BE2C (cell line): ENCODE measurements at places on chromosomes 6 and 20.

- DNase-seq = no peak
These were observed 988 bp downstream of the TIAM2 start for GRCh38 chr6:154996016-154996590.

DNA sequence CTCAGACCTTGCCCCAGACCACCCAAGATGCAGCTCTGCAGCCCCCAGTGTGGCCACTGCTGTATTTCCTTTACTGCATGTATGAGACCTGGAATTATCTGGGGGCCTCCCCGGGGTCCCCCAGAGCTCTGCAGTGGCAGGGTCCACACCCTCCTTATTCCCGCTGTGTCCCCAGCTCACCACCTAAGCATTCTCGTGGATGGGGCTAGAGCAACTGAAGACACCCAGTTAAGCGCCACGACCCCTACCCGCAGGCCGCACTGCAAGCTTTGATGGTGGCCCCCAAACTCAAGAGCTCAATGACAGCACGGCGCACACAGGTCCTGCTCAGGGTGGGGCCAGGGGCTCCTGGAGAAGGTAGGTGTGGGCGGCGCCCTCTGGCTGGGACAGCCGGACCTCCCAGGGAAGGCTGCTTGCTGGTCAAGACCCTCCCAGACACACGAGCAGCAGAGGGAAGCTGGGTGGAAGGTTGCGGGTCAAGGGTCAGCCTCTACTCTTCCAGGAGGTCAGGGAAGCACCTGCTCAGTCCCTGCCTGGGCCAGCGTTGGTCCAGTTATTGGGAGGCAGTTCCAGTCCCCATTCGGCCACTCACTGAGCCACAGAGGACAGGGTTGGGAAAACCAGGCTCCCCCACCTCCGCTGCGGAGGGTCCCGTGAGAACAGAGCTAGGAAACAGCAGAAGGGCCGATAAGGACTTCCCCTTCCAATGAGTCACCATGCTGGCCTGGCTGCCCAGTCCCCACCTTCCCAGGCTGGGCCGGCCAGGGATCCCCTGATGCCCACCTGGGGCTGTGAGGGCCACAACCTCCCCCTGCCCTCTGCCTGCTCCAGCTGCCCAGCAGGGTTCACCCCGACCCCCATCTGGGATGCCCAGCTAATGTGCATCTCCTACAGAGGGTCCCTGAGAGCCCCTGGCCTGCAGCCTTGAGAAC lies 2.9 kb downstream of the LAMA5 start:
- DNase-seq = peak; percentile 51

- DNase-seq = peak; percentile 76
These were observed 37.7 kb downstream of the KCNQ2 start for GRCh38 chr20:63434599-63435378.

GRCh38 chr20:10324198-10324847 lies 105.7 kb downstream of the SNAP25 start:
- DNase-seq = no peak

DNA sequence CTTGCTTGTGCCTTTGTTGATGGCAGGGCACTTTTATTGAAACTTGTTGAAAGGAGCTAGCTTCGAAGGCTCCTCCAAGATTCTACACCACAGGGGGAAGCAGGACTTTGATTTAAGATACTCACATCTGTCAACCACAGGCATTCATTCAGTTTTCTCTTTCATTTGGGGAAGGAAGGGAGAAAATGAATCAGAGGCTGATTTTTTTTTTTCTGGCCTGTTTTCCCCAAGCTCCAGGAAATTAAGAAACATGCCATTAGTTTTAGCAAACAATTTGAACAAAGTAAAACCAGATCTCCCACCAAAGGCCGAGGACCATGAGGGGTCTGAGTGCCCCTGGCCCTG lies 8.7 kb upstream of the APCDD1L start:
- no peak for DNase-seq

DNA sequence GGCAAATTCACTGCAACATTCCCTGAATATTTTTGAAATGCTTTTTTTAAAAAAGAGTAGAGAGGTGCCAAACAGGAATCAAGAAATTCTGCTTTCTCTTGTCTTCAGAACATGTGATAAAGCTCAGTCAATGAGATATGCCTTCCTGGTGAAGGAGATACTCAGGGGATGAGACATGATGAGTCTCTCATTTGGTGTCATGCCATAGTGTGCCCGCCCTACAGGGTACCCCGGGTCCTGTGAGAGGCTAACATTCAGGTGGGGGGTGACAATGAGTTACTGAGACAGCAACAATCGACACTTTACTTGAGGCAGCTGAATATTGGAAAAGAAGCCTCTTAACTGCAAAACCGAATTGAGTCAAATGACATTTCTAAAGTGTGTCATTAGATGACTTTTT lies 6.7 kb downstream of the CCR6 start:
- no peak for DNase-seq

- DNase-seq = no peak
These were observed 52.6 kb upstream of the SLC22A1 start for GRCh38 chr6:160069050-160069454.

DNA sequence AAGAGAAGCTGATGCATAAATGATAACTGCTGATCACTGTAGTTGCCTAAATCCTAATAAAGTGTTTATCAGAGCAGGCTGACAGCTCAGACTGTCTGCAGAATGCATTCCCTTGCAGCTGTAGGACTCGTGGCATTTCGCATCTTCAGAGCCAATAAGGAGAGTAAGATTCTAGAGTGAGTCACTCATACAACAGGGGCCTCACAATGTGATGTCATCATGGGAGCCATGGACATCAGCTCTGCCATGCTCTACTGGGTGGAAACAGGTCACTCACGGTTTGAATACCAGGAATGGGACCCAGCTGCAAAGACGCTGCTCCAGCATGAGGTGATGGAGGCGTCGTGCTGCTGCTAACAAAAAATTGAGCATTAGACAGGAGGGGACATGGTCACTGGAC lies 7.4 kb downstream of the FAM209B start:
- DNase-seq = no peak

- DNase-seq = no peak
These were observed 46.9 kb downstream of the GJA10 start for GRCh38 chr6:89941031-89941762.

- no peak for DNase-seq
These were observed 35.1 kb downstream of the SRC start for GRCh38 chr20:37380864-37381579.

DNA sequence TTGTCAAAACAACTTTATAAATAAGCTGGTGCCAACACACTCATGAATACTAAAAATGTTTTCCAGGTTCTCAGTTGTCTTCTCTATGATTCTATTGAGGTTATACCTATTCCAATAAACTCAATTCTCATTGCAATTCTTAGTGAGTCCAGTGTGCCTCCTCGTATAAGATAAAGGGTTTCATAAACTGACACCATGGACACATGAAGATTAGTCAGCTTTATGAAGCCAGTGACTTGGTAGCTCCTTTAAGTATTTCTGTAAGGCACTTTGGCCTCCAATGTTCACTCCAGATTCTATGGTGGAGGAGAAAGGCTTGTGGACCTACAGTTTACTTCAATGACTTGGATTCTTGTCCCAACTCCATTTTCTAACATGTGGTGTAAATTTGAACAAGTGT lies 521.3 kb upstream of the JARID2 start:
- no peak for DNase-seq

DNA sequence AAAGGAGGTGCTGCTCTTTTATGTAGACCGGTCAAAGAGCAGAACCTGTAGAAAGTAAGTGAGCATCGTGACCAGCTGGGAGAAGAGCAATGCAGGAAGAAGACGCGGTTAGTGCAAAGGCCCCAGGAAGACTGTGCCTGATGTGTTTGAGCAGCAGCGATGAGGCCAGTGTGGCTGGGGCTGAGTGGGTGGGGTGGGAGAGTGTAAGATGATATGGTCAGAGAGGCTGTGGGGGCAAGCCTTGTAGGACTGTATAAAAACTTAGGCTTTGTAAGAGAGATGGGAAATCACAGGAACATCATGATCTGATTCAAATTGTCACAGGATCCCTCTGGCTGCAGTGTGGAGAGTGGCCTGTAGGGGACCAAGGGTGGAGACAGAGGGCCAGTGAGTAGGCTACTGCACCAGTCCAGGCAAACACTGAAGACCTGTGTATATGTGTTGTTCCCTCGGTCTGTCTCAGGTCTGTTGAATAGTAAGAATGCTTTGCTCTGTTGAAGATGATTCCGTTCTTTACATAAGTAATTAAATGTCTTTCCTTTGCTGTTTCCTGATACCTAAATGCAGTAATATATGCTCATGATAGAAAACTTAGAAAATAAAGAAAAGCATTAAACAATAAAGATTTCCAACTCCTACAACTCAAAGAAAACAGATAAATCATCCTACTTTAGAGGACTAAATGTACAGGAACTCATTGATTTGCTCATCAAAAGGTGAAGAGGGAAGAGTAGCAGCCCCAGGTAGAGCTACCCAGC lies 23.6 kb upstream of the WFDC2 start:
- peak; percentile 44 for DNase-seq

DNA sequence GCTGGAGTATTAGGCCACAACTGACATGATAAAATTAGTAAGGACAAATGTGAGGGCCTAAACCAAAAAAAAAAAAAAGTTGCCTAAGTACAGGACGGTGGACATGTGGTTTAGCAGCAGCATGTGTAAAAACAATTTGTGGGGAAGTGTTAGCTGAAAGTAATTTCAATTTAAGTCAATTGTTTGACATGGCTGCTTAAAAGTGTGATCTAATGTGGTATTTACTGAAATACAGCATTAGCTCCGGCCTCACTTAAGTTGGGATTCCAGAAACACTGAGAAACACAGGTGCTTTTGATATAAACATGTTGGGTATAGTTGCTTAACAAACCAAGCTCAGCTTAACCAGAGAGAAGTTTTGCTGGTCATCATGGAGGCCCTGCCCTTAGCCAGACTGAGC lies 119.7 kb downstream of the FYN start:
- DNase-seq = no peak

- DNase-seq = no peak
These were observed 195.3 kb downstream of the MOXD1 start for GRCh38 chr6:132205946-132206345.

GRCh38 chr6:53527249-53527765 lies 17.6 kb downstream of the GCLC start:
- no peak for DNase-seq

- no peak for DNase-seq
These were observed 1405.1 kb upstream of the EYS start for GRCh38 chr6:67112120-67112519.

DNA sequence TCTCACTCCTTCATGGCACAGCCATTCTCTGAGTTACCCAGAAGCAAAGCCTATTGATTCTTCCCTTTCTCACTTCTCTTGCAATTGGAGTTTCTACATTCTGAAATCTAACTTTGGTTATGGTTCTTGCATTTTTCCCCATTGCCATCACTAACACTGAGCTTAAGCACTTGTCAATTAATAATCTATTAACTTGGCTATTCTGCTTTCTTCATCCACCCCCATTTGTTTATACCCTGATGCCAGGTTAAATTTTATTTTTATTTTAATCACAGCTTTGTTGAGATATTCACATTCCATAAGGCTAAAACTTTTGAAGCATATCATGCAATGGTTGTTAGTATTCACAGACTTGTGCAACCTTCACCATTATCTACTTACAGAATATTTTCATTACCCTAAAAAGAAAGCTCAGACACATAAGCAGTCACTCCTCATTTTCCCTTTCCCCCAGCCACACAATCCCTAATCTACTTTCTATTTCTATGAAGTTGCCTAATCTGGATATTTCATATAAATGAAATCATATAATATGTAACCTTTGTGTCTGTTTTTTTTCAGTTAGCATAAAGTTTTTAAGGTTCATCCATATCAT lies 222.3 kb downstream of the UBE3D start:
- DNase-seq = no peak

- DNase-seq = no peak
These were observed 15.8 kb upstream of the THBS2 start for GRCh38 chr6:169269180-169270076.

GRCh38 chr6:134035823-134036296 lies 16.6 kb downstream of the SLC2A12 start:
- no peak for DNase-seq

DNA sequence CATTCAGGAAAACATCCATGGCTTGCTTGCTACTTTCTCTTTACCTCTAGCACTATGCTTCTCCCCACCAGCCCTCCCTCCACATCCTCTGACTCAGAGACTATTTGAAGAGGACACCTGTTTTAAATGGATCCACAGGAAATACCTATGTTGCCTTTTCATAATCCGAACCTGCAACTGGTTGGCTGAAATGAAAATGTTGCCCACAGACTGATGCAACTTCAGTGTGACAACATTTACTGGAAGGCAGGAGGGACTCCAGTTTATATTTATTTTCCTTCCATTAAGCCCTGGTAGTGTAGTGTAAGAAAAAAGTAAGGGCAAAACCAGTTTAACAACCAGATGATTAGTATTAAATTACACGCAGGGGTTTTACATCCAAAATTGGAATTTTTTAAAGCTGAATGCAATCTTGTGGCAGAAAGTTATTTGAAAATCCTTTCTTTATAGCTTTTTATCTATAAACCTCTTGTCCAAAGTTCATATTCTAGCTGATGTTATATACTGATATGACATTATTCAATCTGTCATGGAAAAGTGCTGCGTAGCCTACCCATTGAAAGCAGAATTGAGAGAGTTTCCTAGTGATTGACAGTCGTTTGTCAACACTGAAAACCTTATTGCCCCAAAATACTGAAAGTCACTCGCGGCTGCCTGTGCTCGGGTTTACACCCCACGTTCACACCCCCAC lies 881 bp upstream of the AIG1 start:
- DNase-seq = no peak

GRCh38 chr20:61764471-61765025 lies 301.1 kb downstream of the TAF4 start:
- DNase-seq = no peak

DNA sequence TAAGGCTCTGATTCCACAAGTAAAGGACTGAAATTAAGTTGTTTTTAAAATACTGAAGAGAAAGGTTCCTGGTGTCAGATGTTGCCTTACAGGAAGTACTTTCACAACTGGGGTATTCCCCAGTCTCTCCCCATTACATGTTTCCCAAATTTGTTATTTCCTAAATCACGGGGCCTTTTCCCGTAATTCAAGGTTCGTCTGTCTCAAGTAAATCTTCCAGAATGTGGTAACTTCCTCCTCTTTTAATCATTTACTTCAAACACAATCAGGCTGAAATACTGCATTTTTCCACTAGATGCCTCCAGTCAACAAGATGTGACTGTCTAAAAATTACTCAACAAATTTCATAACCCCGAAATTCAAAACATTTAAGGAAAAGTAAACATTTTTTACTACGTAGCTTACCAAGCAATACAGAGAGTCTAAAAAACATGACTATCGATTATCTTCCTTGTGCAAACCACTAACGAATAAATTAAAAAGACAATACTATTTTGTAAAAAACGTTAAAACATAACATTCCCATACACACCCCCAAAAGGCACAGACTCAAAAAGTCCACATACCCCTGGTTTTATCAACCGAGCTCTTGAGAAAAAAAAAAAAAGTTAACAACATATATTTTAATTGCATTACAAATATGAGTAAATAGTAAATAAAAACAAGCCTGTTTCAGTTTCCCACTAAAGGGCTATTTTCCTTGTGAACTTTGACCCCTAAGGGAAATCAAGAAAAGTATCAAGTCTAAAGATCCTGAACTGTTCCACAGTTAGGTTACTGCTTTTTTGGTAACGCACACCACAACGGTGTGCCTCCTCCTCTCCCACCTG lies 1.7 kb downstream of the SOD2 start:
- DNase-seq = no peak

GRCh38 chr6:136158387-136158821 lies 91.7 kb downstream of the MTFR2 start:
- DNase-seq = no peak
